Right renal cortex interstitium (tissue), 3 donors: ENCODE measurements at places on chromosomes 1 and 21. TPM values are rescaled to one million over a fixed set of nuclear protein-coding genes. Genes with fewer than 3 reads are reported as not detected.

GRCh38 chr1:224435318-224435763, 744 bp upstream of the WDR26 start:
- no peak for DNase-seq

DNA sequence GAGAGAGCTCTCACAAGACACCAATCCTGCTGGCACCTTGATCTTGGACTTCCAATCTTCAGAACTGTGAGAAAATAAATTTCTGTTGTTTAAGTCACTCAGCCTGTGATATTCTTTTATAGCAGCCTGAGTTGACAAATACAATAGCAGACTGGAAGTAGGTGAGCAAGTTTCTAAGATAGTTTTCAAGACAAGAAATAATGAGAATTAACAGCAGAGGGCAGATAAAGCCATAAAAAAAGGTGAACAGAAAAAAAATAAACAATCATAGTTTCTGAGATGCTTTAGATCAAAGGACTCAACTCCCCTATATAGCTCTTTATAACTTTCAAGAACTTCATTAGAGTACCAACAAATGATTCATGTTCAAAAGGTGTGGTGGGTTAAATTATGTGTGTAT, 119.8 kb downstream of the PLPPR5 start:
- no peak for DNase-seq

The GPR25 gene
- polyA plus RNA-seq, result not detected

The HNRNPCL1 gene
- polyA plus RNA-seq, result 0.17 TPM

The KCNJ6 gene
- 0.36 TPM for polyA plus RNA-seq

The CR1 gene
- 20.2 TPM for polyA plus RNA-seq

The SPRR2A gene
- not detected for polyA plus RNA-seq
